ENCODE measurements at places on chromosomes 3 and 15.
A peak's percentile ranks its signal among the peaks of the same experiment; 100 is the strongest.

GRCh38 chr3:97959872-97960271, 12.4 kb downstream of the RIOX2 start:
- DNase-seq: no peak

DNA sequence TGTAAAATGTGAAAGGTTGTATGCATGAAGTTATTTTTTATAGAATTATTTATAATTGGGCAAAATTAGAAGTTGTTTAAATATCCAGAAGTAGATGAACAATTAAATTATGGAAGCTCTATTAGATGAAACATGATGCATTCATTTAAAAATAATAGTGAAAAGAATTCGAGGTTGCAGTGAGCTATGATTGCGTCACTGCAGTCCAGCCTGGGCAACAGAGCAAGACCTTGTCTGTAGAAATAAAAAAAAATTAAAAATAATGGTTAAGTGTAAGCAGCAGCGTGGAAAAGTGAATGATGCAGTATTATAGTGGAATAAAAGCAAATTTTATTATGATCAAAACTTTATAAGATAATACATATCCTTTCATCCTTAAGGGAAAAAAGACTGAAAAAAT, 14.3 kb downstream of the BUB1B start:
- no peak for DNase-seq

DNA sequence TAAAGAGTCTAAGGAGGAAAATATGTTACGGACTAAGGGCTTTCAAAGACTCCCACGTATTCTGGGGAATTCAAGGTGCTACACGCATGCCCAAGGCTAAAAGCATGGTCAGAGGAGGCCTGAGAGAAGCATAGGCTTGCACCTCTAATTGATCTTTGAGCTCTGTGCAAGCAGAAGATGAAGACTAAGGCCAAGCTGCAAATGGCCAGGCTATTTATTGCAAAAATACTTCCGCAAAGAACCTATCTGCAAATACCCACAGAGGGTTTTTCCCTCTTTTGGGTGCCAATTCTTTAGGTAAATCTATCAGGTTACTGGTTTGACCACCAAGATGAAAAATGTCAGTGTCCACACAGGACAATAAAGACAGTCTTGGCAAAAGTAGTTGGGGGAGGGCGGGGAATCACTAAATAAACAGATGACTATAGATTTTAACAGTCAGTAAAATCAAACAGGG, 119.5 kb downstream of the STAG1 start:
- DNase-seq: no peak

- DNase-seq: no peak
Observed at GRCh38 chr3:10855871-10856662, 40.0 kb downstream of the SLC6A11 start.

GRCh38 chr3:103470498-103470897, 1035.7 kb downstream of the ZPLD1 start:
- no peak for DNase-seq

DNA sequence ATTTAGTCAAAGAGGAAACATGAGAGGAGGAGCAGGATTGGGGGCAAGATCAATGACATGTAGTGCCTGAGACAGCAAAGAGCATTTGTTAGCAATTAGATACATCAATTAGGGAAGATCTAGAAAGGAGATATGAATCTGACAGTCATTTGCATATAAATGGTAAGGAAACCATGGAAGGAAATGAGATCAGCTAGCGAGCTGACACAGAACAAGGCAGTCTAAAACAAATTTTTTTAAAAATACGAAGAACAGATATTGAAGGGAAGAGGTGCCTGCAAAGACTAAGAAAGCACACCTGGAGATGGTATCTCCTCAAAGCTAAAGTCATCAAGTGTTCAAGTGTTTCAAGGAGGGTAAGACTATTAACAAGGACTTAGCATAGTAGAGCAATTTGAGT, 4.6 kb downstream of the EPM2AIP1 start:
- no peak for DNase-seq

GRCh38 chr15:33369941-33370622, 59.3 kb downstream of the RYR3 start:
- no peak for DNase-seq

GRCh38 chr3:149894205-149894604, 76.5 kb downstream of the PFN2 start:
- DNase-seq: no peak

DNA sequence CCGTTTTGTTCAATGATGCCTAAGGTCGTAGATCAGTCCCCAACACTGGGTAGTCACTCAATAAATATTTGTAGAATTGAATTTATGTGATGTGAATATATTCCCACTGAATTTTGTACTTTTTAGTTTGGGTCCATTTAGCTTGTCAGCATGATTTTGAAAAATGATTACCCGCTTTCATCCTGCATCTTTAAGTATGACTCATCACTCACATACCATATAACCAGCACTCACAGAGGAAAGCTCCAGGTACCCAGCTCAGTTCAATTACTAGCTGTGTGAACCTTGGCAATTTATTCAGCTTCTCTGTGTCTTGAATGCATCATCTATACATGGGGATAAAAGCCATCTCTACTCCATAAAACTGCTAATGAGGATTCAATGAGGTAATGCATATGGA, 2.2 kb upstream of the MLF1 start:
- no peak for DNase-seq

DNA sequence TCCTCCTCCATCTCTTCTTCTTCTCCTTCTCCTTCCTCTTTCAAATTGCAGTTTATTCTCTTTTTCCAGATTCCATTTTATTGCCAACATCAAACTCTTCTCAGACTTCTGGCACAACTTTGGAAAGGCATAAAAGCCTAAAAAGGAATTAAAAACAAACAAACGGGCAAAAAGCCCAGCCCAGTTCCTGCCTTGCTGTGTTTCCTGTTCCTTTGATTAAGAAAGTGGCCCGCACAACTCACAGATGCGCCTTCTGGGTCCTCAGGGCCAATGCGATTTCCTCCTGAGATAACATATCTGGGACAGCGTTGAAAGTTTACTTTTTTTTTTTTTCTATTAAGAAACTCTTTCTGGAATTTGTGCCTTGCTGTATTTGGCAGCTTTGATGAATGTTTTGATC, 158.7 kb upstream of the UBE3A start:
- no peak for DNase-seq

DNA sequence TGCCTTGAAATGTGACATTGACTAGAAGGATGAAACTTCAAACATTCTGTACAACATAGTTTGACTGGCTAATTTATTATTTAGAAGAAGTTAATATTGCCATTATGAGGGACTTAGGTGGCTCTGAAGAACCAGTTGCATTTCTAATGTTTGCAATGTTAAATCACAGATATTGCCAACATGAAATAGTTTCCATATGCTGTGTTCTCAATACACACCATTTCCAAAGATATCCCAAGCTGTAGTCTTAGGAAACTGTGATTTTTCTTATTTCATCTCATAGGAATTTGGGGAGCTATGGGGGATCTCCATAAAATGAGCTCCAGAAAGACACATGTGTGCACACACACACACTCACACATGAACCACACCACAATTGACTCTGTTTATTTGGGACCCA, 36.3 kb downstream of the ALG1L2 start:
- DNase-seq: no peak

GRCh38 chr3:42273361-42273760, 7.4 kb upstream of the CCK start:
- no peak for DNase-seq

- DNase-seq: no peak
Observed at GRCh38 chr3:29345516-29346300, 64.8 kb downstream of the RBMS3 start.

DNA sequence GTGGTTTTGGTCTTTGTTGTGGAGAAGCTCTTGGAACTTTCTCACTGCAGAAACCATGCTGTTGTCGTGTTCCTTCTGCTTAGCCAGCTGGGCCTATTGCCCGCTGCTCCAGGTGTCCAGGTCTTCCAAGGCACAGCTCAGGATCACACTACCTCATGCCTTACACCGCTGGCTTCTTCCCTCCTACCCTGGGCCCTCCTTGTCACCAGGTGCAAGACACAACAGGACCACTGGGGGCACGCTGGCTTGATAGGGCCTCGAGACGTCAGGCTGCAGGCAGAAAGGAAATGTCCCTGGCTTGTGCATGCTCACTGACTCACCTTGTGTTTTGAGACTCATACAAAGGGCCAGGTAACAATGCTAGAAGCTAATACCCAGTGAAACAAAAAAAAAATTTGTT, 32.3 kb downstream of the PAQR9 start:
- no peak for DNase-seq

- no peak for DNase-seq
Observed at GRCh38 chr15:92149465-92149864, 244.2 kb upstream of the ST8SIA2 start.

GRCh38 chr3:152298393-152299248, 29.9 kb downstream of the MBNL1 start:
- peak; percentile 86 for DNase-seq

DNA sequence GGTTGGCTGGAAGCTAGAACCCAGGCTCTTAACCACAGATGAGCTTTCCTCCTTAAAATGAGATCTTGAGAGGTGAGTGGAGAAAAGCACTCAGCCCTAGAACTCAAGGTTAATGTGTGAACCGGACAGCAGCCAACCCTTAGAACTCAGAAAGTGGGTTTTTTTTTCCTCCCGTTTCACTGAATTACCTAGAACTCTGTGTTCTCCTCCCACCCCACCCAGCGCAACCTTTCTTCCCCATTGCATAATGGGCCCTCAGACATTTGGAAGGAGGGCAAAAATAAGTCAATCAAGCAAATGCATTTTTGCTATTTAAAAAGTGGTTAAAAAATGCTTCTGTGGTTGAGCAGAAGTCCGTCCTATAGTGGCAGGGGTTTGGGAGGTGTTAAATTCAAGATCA, 36.7 kb downstream of the POC1A start:
- DNase-seq: no peak

DNA sequence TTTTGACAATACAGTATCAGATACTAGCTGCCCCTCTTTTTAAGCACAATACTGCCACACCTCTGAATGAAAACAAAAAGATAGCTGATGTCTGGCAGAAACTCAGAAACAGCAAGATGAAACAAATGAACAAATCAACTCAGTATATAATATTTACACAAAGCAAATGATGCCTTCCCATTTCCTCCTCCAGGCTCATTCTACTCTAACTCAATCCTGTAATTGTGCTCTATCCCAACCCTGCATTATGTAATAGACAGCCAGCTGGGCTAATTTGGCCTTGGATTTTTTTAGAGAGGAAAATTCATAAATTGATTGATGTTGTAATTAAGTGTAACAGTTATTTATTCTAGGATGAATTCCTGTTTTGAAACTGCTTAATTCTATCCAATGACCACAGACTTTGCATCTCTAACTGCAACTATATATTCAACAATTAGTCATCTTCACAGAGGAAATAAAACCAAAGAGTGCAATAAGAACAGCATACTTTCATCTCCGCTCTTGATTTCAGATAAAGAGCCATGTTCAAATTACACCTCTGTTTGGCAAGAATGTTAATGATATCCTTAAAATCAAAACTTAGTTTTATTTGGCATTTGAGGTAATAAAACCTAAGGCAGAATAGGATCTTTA, 6.1 kb downstream of the ATG3 start:
- no peak for DNase-seq

GRCh38 chr15:36529296-36530011, 50.0 kb upstream of the CDIN1 start:
- DNase-seq: no peak
